Activated CD4-positive, alpha-beta T cell treated with anti-CD3 and anti-CD28 coated beads, Interleukin-2, amount 50 U/mL, for 16 hours (primary cell): ENCODE measurements at places on chromosomes 16 and 17.
A peak's percentile ranks its signal among the peaks of the same experiment; 100 is the strongest.

DNA sequence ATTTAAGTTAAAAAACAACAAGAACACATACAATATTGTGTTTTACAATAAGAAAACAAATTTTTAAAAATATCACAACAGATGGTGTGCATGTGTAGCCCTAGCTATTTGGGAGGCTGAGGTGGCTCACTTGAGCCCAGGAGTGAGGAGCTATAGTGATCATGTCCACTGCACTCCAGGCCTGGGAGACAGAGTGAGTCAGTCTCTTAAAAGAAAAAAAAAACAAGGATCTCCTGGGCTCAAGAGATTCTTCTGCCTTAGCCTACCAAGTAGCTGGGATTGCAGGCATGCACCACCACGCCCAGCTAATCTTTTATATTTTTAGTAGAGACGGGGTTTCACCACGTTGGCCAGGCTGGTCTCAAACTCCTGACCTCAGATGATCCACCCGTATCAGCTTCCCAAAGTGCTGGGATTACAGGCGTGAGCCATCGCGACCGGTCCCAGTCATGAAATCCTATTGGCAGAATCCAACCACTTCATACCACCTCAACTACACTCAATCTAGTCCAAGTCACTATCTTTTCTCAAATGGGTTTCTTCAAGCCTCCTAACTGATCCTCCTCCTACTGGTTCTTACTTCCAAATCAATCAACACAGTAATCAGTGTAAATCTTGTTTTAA, 55.0 kb downstream of the STH start:
- DNase-seq: no peak

- DNase-seq: peak; percentile 82
Observed at GRCh38 chr16:4675864-4676786, 17.2 kb upstream of the NUDT16L1 start.

GRCh38 chr16:8523932-8524331, 66.4 kb downstream of the TMEM114 start:
- no peak for DNase-seq

DNA sequence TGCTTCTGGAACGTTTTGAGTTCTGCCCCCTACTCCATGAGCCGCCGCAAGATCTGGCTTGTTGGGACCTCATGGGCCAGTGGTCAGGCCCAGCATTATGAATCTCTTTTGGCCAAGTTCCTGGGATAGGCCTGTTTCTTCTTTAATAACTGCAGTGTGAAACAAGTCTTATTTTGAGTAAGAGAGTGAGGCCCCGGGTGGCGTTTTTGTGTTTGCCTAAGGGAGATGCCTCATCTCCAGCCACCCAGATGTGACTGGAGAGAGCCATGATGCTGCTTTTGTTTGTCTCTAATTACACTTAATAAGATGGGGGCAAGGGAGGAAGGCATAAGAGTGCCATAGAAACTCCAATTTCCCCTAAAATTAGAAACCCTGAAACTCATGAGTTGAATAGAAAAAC, 39.8 kb downstream of the KSR1 start:
- DNase-seq: no peak

DNA sequence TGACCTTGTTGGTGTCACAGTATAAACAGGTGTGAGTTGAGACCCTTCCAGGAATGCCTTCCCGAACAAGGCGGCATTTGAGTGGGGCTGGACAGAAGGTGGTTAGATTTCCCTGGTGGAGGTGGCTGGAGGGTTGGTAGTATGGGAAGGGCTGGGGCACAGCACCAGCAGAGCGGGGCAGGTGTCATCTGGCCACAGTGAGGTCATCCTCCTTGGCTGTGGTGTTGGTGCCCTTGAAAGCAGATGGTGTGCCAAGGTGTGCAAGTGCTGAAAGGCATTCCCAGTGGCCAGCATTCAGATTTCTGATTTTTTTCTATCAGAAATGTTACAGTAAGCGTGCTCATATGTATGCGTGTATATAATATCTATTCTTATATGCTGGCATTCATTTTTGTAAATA, 126.6 kb downstream of the LAT start:
- DNase-seq: no peak

DNA sequence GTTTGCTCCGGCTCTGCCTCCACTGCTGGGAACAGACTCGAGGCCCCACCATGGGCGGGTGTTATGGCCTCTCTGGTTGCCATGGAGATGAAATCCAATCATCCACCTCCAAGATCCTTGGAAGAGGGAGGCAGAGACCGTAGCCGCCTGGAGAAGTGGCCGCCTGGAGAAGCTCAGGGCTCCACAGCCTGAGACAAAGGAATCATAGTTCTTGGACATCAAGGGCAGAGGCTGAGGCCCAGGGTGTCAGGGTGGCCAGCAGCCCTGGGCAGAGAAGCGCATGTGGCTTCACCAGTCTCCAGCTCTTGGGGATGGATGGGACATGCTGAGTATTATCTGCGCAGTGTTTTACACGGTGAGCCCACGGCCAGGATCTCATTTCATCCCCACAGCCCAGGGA, 36.2 kb downstream of the ABR start:
- no peak for DNase-seq

DNA sequence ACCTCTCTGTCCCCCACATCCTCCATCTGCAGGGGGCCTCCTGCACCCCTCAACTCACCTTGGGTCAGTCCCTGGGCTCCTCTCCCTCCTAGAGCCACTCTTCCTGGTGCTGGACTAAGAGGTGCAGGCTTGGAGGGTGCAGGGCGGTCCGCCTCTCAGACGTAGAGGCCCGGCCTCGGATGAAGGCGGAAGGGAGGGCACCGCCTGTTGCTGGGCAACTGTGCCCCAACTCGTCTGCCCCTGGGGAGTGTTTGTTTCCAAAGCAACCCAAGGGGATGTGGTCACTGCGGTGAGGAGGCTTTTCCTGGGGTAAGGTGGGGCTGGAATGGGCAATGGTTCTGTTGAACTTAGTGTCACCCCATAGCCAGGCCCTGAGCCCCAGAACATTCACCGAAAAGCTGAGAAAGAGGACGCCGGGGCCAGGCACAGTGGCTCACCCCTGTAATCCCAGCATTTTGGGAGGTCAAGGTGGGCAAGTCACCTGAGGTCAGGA, at the start of gene C16orf54:
TSS of gene C16orf54 (minus strand) at position 138 of the 493 bp plus-strand sequence. CDS start 1,039 bp downstream, outside the sequence.
- peak; percentile 94 for DNase-seq

DNA sequence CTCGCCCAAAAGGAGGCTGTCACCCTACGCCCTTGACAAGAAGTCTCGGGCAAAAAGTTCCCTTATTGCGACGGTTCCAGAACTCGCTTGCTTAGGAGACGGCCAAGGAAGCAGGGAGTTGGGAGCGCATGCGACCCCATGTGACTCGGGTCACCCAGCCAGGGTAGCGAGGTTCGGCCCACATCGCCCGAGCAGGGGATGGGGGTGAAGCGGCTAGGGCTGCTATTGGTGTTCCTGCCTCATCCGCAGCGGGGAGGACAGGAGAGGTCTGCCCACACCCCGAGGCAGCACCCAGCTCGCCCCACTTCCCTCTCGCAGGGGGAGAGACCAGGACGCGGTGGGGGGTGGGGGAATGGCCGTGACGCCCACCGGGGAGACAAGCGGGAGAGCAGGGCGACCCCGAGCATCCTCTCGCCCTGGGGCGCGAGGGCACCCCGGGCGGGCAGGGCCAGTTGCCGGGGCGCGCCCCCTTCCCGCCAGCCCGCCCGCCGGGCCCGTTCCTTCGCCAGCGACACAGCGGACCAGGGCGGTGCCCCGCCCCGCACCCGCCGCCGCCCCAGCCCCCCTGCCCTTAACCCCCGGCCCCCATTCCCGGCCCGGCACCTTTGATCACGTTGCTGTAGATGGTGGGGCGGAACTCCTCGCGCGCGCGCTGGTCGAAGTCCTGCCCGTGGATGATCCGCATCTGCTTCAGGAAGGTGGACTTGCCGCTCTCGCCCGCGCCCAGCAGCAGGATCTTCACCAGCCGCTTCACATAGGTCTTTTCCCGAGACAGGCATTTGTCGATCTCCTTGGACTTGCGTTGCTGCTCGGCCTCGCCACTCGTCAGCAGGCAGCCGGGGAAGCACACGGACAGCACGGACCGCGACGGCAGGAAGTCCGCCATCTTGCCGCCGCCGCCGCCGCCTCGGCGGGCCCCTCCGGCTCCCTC, 567 bp downstream of the GNA13 start:
- DNase-seq: peak; percentile 53

GRCh38 chr16:2006317-2006716, 3.3 kb downstream of the ZNF598 start:
- no peak for DNase-seq

GRCh38 chr16:73432850-73433730, 385.2 kb upstream of the ZFHX3 start:
- DNase-seq: no peak

GRCh38 chr17:72788950-72789585, 303.4 kb downstream of the SLC39A11 start:
- no peak for DNase-seq

DNA sequence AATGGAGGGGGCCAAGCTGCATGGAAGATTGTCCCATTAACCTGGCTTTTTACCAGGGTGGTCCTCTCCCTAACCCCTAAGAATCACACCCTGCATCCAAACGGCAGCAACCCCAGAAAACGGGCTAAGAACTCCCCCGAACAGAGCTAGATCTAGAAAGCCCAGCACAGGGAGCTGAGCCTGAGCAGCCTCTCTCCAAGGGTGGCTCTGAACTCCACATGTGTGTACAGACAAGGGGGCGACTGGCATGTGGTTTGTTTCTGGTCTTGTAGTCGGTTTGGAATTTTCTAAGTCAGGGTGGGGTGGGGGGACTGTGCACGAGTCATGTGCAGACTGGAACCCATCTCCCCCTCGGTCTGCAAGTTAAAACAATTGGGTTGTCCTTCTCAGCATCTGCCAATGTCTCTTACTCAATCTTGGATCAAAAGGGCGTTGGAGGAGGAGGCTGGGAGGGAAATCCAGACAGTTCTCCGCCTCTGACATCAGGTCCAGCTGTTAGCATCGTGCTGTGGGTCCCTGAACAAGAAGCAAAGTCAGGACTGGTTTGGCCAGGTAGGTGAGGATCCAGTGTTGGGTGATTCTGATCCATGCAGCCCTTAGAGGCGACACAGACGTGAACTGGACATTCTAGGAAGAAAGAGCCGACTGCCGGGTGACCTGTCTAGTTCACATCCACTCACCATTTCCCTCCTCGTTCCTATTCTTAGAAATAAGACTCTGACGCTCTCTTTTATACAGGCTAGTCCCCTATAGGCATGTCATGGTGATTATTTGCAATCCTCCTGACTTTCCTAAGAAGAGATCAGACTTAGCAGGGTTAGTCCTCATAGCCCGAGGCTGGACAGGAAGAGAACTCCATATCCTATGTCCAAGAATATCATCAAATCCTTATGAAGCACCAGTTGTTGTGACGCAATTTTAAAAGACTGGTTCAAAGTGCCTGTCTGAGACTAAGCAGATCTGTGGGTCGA, 381.8 kb downstream of the SOX9 start:
- no peak for DNase-seq

GRCh38 chr17:80316927-80317705, 56.5 kb downstream of the RNF213 start:
- DNase-seq: no peak

DNA sequence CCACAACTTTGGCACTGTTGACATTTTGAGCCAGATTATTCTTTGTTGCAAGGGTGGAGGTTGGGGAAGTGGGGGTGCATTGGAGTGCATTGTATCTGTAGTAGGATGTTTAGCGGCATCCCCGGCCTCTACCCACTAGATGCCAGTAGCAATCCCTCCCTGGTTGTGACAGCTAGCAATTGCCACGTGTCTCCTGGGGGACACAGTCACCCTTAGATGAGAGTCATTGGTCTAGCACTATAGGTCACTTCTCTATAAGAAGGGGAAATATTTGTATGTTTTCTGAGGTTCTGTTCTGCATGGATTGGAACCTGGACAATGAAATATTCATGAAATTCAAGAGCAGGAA, 32.4 kb downstream of the MSI2 start:
- no peak for DNase-seq

GRCh38 chr16:78972986-78973385, 627.6 kb downstream of the MAF start:
- DNase-seq: no peak

GRCh38 chr17:81253358-81254131, 14.4 kb downstream of the NDUFAF8 start:
- peak; percentile 57 for DNase-seq

DNA sequence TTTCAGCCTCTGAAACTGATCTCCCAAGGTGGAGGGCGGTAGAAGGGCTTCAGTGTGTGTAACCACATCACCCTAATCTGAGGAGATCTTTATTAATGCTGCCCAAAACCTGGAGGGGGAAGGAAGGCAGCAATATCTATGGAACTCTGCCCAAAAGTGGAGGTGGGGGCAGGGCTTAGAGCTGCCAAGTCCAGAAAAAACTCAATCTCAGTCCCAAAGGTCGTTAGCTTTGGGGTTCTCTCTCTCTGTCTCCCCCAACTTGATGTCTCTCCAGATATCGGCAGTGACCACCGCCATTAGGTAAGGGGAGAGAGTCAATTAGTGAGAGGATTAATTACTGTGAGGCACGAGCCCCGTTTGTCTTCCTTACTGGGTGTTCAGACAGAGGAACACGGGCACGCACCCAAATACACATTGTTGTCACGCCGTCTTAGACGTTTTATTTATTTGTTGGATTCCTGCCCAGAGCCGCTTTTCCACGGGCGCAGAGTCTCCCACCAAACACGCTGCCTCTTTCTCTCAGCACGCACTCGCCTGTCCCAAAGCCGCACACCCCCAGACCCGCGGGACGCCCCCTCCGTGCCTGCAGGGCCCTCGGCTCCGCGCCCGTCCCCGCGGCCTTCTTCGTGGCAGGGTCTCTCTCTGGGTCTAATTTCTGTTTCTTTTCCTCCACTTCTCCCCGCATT, 5.4 kb upstream of the LHX1 start:
- no peak for DNase-seq

DNA sequence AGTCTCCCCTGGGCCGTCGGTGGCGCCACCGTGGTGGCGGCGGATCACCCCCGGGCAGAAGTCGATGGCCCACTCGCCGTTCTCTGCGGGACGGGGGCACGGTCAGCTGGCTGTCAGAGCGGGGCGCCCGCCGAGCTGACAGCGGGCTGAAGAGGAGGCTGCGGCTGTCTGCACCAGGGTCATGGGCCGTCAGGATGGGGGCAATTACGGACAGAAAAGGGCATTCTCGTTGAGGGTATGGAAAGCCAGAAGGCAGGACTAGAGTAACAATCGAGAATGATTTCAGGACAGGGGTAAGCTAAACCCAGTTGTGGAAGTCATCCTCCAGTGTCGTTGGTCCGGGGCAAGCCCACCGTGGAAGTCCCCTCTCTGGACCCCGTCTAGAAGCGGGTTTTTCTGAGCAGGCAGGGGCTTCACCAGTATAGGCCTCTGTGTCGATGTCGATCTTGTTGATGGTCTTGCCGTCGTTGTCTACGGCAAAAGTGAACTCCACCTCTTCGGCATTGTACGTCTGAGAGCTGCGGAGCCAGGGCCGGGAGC, 1.7 kb downstream of the CHRNE start:
- no peak for DNase-seq

- DNase-seq: no peak
Observed at GRCh38 chr17:3513305-3514035, 37.7 kb downstream of the ASPA start.
